ENCODE measurements at places on chromosomes 6 and 20.

GRCh38 chr6:138572167-138572875 lies 73.0 kb upstream of the NHSL1 start:
- DNase-seq: no peak

- DNase-seq: no peak
Observed at GRCh38 chr6:39143238-39143930, 28.4 kb upstream of the SAYSD1 start.

DNA sequence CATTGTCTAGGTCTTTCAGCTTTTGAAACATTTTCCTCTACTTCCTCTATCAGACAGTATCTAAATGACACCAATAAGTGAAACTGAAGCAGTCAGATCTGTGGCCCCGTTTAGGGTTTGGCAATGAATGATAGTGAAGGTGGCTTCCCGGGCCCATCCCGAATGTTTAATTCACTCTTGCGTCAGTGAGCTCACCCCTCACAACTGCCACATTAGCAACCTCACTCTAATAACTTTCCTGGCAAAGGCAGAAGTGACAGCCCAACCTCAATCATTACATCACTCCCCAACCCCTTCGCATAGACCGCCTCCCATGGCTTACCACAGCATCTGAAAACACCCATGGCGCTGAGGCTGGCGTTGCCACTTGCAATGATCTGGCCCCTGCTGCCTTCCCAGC lies 92.4 kb upstream of the CD83 start:
- DNase-seq: no peak

DNA sequence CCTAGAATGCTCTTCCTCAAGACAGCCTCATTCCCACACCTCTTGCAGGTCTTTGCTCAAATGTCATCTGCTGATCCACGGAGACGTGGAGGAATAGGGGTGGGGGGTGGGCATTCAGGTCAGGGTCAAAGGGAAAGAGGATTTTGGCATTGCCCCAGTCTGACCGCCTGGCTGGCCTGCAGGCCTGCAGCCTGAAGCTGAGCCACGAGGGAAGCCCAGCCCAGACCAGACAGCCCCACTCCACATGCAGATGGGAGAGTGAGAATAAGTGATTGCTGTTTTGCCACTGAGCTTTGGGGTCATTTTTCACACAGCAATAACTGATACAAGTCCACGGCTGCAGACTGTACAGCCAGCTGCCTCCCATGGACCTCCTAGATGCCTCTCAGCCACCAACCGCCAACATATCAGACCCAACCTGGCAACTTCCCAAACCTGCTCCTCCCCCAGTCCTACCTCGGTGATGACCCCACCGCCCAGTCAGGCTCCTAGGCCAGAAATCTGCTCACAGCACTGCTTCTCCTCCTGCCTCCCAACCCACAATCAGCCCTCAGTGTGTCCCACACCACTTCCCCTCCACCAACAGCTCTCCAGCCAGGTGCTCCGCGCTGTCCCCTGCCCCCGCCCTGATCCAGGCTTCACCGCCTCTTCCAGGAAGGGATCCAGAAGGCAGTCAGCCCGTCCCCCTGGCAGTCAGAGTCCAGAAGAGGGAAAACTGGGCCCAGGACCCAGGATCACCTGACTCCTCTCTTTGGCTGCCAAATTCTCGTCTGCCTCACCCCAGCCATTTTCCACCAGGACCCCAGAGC lies 14.0 kb downstream of the KIAA1755 start:
- DNase-seq: peak; percentile 87

DNA sequence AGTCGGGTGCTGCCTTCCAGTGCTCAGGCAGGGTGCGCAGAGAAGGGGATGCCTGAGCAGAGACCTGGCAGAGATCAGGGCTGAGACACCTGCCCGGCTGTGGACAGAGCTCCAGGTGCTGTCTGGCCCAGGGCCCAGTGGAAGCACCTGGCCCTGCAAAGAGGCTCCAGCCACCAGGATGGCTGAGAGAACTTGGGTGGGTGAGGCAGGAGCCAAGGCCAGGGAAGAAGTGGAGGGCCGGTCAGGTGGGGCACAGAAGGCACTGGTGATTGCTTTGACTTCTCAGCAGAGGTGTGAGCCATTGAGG lies 31.2 kb downstream of the PNLDC1 start:
- no peak for DNase-seq

GRCh38 chr6:55528624-55529023 lies 50.4 kb downstream of the HMGCLL1 start:
- peak; percentile 37 for DNase-seq

- DNase-seq: no peak
Observed at GRCh38 chr6:54617730-54618129, 228.8 kb upstream of the FAM83B start.

GRCh38 chr6:157723376-157723775 lies 99.7 kb upstream of the SNX9 start:
- no peak for DNase-seq

DNA sequence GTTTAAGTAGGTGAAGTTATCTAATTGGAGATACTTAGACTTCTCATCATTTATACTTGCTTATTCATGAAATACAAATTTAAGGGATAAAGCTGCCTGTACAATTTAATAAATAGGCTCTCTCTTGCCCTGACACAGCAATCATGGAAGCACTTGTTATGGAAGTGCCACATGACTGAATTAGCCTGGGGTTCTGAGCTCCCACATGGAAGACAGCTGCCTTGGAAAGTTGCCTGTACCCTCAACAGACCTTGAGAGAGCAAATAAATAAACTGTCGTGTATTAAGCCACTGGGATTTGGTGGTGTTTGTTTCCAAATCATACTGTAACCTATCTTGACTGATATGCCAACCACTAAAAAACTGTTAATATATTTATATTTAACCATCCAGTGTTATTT lies 87.0 kb upstream of the RSPO3 start:
- no peak for DNase-seq

- no peak for DNase-seq
Observed at GRCh38 chr6:39422238-39422637, 99.7 kb upstream of the KCNK16 start.

GRCh38 chr20:43513372-43513930 lies 6.0 kb downstream of the L3MBTL1 start:
- no peak for DNase-seq

- no peak for DNase-seq
Observed at GRCh38 chr6:11710311-11710761, 68.3 kb downstream of the ADTRP start.

DNA sequence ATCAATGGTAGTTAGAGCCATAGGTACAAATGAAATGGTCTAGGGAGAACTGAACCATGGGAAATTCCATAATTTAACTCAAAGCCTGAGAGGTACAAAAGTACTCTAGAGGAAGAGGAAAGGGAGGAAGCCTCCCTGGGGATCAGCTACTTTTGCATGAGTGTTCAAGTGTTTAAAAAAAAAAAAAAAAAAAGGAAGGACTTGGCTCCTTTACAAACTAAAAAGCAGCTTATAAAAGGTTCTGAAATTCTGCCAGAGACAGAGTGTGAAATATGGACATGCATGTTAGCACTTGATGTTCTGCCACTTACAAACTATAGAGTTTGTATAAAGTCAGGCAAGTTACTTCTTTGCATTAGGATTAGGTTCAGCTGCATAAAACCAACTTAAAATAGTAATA lies 290.0 kb downstream of the TBC1D7 start:
- DNase-seq: no peak

DNA sequence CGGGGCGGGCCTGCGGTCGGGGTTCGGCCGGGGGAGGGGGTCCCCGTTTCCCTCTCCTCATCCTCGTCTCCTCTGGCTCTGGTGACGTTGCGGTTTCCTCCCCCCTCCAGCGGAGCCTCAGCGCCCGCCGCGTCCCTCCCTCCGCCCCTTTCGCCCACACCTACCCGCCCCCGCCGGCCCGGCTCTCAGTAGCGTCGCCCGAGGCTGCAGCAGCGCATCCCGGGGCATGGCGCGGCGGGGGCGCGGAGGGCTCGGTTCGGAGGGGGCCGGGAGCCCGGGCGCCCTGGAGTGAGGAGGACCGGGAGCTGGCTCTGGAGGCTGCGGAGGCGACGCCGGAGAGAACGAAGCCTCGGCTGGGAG lies at the start of gene DSE:
Gene DSE (plus strand): TSS at position 188 of the 360 bp plus-strand sequence. CDS start 28,304 bp downstream, outside the sequence.
- DNase-seq: no peak

DNA sequence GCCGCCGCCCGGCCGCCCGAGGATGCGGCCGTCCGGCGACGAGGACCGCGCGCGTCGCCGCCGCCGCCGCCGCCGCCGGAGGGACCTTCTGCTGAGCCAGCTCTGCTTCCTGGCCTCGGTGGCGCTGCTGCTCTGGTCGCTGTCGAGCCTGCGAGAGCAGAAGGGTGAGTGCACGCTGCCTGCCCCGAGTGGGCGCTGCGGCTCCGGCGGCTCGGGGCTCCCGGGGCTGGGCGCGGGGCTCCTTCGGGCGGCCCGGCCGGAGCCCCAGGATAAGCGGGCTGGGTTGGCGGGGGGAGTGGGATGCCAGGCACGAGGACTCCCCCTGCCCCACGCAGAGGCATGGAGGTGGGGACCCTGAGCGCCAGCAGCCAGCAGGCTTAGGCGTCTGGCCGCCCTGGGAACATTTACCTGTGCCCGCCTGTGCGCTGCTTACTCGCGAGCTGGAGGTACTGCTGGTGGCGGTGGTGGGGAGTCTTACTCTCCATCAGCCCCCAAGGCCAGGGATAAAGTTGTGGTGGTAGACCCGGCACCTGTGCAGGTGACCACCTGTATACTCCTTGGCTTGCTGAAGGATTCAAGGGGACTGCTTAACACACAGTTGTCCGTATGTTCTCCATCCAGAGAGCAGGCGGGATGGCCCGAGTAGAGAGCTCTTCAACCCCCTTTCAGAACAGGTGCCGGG lies 520 bp downstream of the SLC24A3 start:
- no peak for DNase-seq

DNA sequence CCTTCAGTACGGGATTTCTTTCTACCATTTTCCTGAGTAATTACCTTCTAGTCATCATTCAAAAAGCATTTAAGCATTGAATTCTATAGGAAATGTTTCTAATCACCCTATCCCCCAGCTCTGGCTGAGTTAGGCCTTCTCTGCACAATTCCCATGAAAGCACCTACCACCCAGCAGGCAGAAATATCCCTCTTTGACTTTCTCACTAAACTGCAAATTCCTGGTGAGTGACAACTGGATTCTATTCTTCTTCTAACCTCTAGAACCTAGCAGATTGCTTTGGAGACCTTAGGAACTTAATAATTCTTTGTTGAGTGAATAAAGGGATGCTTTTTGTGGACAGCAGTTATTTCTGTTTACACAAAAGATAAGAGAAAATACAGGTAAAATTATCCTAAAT lies 328.7 kb downstream of the LAMA2 start:
- no peak for DNase-seq

GRCh38 chr20:15637546-15637945 lies 935.7 kb downstream of the KIF16B start:
- no peak for DNase-seq

DNA sequence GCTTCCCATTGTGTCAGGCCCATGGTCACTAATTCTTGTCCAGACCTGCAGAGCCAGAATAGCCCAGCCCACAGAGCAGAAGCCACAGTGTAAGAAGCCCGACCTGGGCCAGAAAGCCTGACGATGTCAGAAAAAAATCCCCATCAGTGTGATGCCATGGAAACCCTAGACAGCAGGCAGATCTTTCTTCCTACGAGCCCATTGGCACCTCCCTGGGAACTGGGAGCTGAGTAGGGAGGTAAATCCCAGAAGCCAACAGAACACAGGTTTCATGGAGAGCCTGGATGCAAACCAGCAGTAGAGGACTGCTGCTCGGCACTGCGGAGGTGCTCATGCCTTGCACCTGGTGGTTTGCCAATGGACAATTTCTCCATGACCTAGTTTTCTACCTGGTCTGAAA lies 82.2 kb upstream of the SLC22A16 start:
- DNase-seq: no peak

DNA sequence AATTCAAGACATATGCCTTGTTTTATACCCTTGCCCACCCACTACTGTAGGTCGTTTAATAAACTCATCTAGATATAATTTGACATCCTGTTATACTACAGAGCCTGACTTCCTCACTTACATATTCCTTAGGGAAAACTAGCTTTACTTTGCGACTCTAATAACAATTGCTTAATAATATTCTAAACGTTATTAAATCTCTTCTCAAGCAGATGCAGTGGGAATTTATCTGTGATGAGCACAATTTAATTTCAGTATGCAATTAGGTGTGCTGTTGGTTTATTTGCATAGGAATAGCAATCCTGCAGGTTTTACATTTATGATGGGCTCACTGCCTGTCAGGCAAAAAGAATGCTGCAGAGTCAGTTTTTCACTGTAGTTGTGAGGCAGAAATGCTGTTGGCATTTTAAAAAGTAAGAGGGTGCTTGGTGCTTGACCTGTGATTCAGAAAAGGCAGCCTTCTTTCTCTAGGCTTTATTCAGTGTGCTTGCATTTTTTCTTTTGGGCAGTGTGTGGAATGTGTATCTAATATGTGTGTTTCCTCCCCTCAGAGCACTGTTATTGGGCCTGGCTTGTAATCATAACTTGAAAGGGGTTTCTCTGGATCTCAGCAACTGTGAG lies 152.3 kb upstream of the SCGN start:
- DNase-seq: no peak

Measured in GF-D8 (cell line).